ENCODE measurements at places on chromosomes 6 and 20.

DNA sequence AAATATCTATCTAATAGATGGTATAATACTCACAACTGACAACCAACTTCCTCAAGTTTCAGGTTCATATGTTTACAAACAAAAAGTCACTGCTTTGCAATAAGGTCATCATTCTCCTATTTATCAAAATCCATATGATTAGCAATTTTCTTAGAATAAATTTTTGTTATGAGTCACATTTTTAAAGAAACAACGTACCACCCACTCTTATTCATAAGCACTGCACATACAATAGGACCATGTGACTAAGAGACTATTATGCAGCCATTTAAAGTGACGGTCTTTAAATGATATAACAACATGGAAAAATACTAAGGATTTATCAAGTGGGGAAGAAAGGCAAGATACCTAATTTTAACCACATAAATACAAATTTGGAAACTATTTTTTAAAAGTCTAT, 40.0 kb downstream of the REPS1 start:
- peak; percentile 24 for ATAC-seq

DNA sequence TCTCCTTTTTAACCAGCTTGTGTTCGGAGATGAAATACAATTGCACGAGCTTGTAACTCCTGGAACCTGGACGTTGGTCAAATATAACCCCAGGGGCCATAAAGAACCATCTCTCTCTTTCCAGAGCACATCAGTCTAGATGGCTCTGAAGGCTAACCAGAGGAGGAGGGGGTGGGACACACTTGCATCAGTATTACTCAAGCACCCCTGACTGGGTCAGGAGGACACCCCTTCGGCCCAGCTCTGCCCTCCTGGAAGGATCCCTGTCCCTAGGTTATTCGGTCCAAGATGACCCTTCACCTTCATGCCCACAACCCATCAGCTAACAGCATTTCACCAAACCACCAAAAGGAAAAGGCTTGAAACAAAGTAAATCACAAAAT, 67.1 kb downstream of the FYN start:
- ATAC-seq = no peak

- no peak for ATAC-seq
Measured at GRCh38 chr6:170062915-170063241, 228.0 kb downstream of the DLL1 start.

- no peak for ATAC-seq
Measured at GRCh38 chr20:63124092-63124781, 91.7 kb downstream of the YTHDF1 start.

DNA sequence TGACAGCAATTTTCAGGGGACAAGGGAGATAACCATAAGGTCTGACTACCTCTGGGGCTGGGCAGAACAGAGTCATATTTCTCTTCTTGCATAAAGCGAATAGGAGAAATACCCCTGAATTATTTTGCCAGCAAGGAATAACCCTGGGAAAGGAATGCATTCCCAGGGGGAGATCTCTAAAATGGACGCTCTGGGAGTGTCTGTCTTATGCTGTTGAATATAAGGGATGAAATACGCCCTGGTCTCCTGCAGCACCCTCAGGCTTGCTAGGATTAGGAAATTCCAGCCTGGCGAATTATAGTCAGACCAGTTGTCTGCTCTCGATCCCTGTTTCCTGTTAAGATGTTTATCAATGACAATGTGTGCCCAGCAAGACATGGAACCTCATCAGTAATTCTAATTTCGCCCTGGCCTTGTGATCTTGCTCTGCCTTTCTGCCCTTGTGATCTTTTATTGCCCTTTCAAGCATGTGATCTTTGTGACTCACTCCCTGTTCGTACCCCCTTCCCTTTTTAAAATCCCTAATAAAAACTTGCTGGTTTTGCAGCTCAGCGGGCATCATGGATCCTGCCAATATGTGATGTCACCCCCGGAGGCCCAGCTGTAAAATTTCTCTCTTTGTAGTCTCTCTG, 221.6 kb upstream of the HS3ST5 start:
- ATAC-seq = no peak

- ATAC-seq = peak; percentile 35
Measured at GRCh38 chr6:118896339-118897136, 2.6 kb downstream of the ASF1A start.

DNA sequence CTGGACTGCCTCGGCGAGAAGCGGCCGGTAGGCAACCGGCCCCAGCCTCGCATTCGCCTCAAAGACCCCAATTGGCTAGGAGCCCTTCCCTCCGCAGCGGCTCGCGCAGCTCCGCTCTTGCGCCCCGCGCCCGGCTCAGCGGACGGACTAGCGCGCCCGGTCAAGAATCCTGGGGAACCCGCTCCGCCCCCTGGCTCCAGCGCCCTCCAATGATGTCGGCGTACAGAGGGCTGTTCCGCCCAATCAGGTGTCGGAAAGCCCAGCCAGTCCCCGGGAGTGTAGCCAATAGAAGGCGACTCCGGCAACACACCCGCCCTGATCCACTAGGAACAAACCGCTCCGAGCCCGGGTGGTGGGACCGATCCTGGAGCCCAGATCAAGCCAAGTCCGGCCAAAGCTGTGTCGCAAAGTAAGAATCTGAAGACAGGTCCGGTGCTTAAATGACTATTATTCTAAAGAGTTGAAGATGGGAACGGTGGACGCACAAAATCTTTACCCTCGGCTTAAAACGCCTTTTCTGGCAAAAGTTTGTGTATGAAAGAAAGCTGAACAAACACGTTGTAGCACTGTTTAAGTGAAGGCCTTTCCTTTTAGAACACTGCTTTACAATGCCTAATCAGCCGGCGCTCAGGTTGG, 132.2 kb downstream of the OGFRL1 start:
- peak; percentile 44 for ATAC-seq

GRCh38 chr6:25022140-25022553, 86.4 kb upstream of the RIPOR2 start:
- peak; percentile 39 for ATAC-seq

DNA sequence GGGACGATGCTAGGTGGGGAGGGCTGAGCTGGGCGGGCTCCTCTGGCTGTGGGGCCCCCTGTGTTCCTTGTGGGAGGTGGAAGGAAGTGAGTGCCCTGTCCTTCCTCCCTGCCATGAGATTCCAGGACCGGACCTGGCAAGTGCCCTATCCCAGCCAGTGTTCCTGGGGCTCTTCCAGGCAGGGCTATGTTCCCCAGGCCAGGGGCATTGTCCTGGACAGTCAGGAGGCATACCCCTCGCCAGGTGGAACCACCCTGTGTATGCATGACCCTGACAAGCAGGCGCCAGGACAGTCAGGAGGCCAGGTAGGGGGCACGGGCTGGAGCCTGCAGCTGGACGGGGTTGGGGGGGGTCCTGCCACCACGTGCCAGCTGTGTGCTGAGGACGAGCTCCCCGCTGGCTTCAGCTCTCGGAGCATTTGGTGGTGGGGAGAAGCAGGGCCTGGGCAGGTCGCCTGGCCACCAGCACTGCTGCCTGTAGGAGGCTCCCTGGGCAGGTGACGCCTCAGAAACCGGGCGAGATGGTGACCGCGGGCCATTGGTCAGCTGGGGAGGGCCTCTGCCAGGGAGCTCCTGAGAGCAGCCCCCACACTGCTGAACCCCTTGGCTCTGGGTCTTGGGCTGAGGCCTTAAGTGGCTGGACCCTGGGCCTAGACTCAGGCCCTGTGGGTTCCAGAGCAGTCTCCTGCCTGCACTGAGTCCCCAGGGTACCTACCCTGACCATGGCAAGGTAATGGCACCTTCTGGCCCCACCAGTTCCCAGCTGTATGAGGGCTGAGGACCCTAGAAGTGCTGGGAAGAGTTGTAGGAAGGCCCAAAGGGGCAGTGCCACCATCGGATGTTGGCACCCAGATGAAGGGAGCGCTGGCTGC, 694 bp downstream of the SLC17A9 start:
- no peak for ATAC-seq

GRCh38 chr6:29813809-29814208, 13.8 kb upstream of the HLA-G start:
- peak; percentile 39 for ATAC-seq

DNA sequence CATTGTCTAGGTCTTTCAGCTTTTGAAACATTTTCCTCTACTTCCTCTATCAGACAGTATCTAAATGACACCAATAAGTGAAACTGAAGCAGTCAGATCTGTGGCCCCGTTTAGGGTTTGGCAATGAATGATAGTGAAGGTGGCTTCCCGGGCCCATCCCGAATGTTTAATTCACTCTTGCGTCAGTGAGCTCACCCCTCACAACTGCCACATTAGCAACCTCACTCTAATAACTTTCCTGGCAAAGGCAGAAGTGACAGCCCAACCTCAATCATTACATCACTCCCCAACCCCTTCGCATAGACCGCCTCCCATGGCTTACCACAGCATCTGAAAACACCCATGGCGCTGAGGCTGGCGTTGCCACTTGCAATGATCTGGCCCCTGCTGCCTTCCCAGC, 92.4 kb upstream of the CD83 start:
- peak; percentile 31 for ATAC-seq

DNA sequence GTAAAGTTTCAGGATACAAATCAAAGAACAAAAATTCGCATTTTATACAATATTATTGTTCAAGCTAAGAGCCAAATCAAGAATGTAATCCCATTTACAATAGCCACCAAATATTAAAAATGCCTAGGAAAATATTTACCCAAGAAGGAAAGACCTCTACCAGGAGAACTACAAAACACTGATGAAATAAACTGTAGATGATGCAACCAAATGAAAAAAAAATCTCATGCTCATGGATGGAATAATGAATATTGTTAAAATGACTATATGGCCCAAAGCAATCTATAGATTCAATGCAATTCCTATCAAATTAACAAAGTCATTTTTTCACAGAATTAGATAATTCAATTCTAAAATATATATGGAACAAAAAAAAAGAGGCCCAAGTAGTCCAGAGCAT, 708.8 kb upstream of the MAN1A1 start:
- no peak for ATAC-seq

DNA sequence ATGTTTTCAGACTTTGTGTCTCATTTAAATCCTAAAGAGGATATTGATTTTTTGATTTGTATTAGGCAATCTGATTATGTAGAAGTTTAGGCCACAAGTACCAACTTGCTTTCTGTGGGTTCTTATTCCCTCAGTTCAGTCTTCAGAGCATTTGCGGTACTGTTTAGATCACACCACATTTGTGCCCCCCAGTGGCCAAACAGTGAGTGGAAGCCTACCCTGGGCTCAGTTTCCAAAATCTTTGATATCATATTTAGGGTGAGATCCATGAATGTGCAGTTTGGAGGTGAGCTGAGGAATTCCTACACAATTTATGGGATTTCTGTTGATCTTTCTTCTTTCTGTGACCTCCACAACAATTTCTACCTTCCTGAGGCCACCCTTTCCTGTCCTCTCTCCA, 92.3 kb upstream of the FUT9 start:
- ATAC-seq = no peak

DNA sequence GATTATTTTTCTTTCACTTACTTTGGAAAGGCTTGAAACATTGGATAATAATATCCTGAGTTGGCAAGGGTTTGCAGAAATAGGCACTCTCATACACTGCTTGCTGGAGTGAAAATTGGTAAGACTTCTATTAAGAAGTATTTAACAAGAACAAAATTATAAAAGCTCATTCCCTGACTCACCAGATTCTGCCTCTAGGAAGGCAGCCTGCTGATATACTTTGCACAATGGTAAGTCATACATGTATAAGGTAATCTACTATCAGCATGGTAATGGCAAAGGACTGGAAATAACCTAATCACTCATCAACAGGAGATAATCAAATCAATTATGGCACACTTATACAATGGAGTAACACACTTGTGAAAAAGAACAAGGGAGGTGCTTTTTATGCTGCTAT, 85.8 kb downstream of the PLCG1 start:
- no peak for ATAC-seq

GRCh38 chr6:17132967-17133366, 31.1 kb downstream of the STMND1 start:
- no peak for ATAC-seq

GRCh38 chr6:116008470-116009243, 52.0 kb downstream of the FRK start:
- no peak for ATAC-seq

DNA sequence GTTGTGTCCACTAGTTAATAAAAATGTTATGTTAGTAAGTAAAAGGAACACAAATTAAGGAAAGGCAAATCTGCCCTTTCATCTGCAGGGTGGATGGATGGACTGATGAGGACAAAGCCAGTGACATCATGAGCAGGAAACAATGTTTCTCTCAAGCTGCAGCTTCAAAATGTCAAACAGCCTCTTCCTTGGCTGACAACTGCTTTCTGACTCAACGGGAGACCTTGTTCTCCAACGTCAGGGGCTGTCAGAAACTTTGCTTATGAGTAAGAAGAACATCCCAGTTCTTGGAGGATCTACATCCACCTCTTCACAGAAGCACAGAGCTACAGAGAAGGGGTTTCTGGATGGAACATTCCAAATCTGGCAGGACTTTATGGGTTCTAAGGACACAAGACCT, 6.0 kb downstream of the CST2 start:
- ATAC-seq = no peak

DNA sequence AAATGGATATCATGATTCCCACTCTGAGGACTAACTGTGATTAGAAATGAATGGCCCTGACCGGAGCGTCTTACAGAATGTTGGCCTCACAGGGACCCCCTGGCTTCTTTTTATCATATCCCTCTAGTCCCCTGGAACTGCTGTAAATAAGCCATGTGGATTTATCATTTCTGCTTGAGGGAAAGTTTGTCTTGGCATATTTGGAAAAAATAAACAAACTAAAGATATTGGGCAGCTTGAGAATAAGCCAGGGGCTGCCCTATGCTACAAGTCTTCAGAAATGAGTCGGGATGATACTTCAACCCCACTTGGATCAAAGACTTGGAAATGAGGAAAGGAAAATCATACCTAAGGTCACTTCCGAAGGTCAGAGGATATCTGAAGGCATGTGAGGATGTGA, 179.1 kb downstream of the THBS2 start:
- no peak for ATAC-seq

- no peak for ATAC-seq
Measured at GRCh38 chr6:81894788-81895271, 142.3 kb upstream of the TENT5A start.

- peak; percentile 92 for ATAC-seq
Measured at GRCh38 chr6:4185846-4186245, 50.5 kb upstream of the ECI2 start.

- ATAC-seq = no peak
Measured at GRCh38 chr20:32610472-32611218, 25.5 kb upstream of the NOL4L start.

DNA sequence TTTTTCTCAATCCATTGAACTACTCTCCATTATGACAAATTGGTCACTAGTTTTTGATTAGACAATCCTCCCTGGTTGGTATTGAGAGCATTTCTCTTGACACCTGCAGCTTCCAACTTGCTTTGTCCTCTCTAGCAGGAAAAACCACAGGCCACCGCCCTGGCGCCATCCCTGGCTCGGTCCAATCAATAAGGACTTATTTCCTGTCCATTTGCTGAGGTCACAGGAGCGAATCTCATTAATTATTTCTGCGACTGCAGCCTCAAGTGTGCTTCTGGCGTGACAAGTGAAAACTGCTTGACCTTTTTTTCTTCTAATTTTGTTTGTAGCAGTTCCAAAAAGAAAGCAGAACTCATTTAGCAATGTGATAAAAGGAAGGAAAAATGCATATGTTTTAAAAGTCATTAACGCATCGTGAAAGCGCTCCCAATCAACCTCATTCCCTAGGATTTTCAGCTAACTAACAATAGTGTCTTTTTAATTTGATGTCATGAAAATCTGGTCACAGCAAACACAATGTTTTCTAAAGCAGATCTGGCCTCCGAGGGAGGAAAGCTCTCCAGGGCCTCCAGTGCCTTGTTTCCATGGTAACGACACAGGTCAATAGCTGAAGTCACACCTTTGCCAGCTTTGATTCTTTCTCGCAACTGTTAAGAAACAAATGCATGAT, 39.0 kb upstream of the BEND3 start:
- no peak for ATAC-seq
